ENCODE measurements at places on chromosomes 5 and 9. TPM values are rescaled to one million over a fixed set of nuclear protein-coding genes. Genes with fewer than 3 reads are reported as not detected.

ELOVL7 gene
- 0.49 TPM for total RNA-seq

GRCh38 chr9:4277531-4277991 is 22.3 kb downstream of the GLIS3 start:
- H3K27ac ChIP-seq = no peak overlapping the region
- peaks cover 2% of the 10 kb centered on the region for H3K27me3 ChIP-seq

DNA sequence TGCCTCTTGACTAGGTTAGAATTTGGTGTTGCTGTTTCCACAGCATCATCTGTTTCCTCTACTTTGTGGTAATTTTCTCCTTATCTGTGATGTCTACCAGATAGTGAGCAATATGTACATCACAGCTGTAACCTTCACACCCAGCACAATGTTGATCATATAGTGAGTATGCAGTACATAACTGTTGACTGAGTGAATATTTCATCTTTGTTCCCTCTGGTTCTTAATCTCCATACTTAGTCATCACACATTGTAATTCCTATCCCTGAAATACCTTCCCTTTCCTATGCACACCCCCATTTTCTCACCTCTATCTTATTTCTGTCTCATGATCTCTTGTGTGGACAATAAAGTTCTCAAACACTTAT is 115.9 kb downstream of the KIF4B start:
- H3K27ac ChIP-seq = no peak overlapping the region
- H3K4me3 ChIP-seq = no peak overlapping the region
- H3K27me3 ChIP-seq = peaks cover 6% of the 10 kb centered on the region

PCDHGA9 gene
- total RNA-seq = 0.39 TPM

DNA sequence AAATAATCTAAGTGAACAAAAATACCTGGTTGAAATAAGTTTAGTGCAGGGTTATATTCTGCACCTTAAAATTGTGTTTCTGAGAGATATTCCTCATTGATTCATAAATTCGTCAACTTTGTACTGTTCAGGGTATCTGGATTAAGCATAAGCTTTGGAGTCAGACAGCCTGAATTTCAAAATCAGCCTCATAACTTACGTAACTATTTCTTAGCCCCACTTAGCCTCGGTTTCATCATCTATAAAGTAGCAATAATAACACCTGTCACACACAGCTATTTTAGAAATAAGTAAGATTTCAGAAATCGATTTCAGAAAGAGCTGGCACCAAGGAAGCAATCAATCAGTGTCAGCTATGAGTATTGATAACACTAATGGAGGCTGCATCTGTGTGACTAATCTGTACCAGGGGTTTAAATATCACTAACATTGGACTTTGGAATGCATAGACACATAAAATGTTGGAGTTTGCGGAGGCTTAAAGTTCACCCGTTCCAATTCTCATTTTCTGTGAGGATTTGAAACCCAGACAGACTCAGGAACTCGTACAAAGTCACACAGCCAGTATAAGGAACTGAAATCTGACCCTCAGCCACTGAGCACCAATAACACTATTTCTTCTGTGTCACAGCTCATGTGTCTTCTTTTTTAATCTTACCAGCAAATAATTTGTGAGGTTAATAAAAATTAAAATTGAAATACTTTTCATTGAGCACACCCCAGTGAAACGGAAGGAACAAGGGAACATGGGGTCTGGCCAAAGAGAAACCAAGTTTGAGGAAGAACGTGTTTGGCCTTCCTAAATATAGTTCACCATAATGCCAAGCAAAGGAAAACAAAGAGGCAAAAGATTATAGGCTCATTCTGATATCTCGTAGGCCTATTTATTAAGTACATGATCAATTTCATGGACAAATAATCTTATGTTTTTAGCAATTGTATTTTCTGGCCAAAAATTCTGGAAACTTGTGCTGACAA is 194.4 kb upstream of the PTGER4 start:
- peaks cover 2% of the 10 kb centered on the region for H3K36me3 ChIP-seq
- peaks cover 78% of the 10 kb centered on the region for H3K4me1 ChIP-seq
- no peak for DNase-seq
- no peaks in the 10 kb centered on the region for H3K27me3 ChIP-seq
- H3K4me3 ChIP-seq = no peak overlapping the region

DNA sequence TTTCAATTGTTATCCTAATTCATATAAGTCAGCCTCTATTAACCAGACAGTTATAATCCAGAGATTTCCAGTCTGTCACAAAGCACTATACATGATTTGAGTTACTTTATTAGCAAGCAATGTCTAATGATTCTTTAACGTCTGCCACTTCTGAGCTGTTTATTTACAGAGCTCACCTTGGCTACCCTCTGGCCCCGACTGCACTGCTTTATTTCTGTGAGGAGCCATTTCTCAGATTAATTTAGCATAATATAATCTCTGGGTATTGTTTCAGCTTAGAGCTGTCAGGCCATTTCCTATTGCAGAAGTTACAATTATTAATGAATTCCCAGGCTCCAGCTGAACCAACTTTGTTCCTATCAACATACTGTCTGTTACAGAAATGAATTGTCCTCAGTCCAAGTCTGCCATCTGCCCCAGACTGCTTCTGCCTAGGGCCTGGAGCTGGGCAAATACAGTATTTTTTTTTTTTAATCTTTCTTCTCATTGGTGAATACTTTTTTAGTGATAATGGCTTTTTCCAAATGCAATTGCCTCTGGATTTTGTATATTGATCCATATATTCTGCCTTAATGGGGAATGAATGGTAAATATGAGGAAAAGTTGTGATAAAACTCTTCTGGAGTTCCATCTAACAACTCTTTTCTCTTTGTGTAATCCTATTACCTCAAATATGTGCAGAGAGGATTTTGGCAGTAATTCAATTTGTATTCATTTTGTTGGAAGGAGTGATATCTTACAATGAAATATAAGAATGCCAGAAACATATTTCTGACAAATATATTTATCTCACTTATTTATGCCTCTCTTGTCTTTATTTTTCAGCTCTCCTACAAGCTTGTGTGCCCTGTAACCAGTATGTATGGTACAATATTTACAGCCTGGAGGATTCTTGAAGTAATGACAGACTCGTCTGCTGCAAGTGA is 104.7 kb downstream of the FOCAD start:
- H3K27ac ChIP-seq = no peak overlapping the region
- H3K27me3 ChIP-seq = no peaks in the 10 kb centered on the region
- H3K4me3 ChIP-seq = no peak overlapping the region

DNA sequence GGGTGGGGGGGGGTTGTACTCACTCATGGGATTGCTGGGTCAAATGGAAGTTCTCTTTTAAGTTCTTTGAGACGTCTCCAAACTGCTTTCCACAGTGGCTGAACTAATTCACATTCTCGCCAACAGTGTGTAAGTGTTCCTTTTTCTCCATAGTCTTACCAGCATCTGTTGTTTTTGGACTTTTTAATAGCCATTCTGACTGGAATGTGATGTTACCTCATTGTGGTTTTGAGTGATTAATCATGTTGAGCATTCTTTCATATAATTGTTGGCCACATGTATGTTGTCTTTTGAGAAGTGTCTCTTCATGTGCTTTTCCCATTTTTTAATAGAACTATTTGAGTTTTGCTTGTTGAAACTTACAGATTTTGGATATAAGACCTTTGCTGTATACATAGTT is 94.9 kb upstream of the PLPPR1 start:
- no peak overlapping the region for H3K27ac ChIP-seq
- no peaks in the 10 kb centered on the region for H3K4me1 ChIP-seq
- no peak overlapping the region for H3K4me3 ChIP-seq
- no peaks in the 10 kb centered on the region for H3K27me3 ChIP-seq
- no peaks in the 10 kb centered on the region for H3K36me3 ChIP-seq
- DNase-seq = no peak

ANKDD1B gene
- 0.22 TPM for total RNA-seq

- H3K4me1 ChIP-seq = no peaks in the 10 kb centered on the region
- no peaks in the 10 kb centered on the region for H3K36me3 ChIP-seq
- no peak overlapping the region for H3K4me3 ChIP-seq
- DNase-seq = no peak
- H3K27ac ChIP-seq = no peak overlapping the region
- H3K27me3 ChIP-seq = no peaks in the 10 kb centered on the region
Observed at GRCh38 chr5:178434851-178435250, 155.3 kb downstream of the COL23A1 start.

GRCh38 chr9:106528158-106528557 is 334.8 kb upstream of the ZNF462 start:
- no peaks in the 10 kb centered on the region for H3K4me1 ChIP-seq
- no peak overlapping the region for H3K27ac ChIP-seq
- no peaks in the 10 kb centered on the region for H3K36me3 ChIP-seq
- no peak for DNase-seq

PRRX2 gene
- total RNA-seq = 6.2 TPM

DNA sequence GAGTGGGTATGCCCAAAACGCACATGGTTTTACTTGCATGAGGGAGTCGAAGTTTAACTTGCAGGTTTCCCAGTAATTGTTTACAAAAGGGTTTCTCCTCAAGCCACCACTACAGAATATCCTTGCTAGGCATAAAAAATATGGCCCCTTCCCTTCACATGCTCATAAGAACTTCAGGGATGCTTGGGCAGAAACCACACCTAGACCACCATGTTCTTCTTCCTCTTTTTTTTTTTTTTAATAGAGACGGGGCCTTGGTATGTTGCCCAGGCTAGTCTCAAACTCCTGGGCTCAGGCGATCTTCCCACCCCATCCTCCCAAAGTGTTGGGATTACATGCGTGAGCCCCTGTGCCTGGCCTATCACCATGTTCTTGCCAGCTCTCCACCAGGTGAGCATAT is 18.6 kb upstream of the PLIN2 start:
- no peaks in the 10 kb centered on the region for H3K27me3 ChIP-seq
- H3K27ac ChIP-seq = no peak overlapping the region
- H3K36me3 ChIP-seq = no peaks in the 10 kb centered on the region
- DNase-seq = no peak
- no peaks in the 10 kb centered on the region for H3K4me1 ChIP-seq

DNA sequence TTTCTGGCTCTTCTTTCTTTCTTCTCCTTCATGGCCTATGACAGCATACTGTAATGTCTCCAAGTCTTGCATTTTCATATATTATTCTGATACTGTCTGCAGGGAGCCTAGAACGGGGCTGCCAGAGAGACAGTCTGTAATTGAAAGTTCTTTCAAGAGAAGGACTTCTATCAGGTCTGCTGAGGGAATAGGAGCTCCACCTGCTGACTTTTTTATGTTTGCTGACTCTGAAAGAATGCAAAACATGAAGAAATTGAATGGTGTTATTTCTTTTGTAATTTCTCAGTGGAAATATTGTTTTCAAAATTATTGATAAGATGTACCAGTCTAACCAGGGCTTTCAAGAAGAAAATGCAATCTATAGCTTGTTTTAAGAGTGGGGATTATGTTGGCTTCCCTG is 121.9 kb upstream of the RFX3 start:
- no peaks in the 10 kb centered on the region for H3K27me3 ChIP-seq
- no peak overlapping the region for H3K4me3 ChIP-seq
- no peaks in the 10 kb centered on the region for H3K36me3 ChIP-seq
- no peak overlapping the region for H3K27ac ChIP-seq

NANS gene
- 54.4 TPM for total RNA-seq

DNA sequence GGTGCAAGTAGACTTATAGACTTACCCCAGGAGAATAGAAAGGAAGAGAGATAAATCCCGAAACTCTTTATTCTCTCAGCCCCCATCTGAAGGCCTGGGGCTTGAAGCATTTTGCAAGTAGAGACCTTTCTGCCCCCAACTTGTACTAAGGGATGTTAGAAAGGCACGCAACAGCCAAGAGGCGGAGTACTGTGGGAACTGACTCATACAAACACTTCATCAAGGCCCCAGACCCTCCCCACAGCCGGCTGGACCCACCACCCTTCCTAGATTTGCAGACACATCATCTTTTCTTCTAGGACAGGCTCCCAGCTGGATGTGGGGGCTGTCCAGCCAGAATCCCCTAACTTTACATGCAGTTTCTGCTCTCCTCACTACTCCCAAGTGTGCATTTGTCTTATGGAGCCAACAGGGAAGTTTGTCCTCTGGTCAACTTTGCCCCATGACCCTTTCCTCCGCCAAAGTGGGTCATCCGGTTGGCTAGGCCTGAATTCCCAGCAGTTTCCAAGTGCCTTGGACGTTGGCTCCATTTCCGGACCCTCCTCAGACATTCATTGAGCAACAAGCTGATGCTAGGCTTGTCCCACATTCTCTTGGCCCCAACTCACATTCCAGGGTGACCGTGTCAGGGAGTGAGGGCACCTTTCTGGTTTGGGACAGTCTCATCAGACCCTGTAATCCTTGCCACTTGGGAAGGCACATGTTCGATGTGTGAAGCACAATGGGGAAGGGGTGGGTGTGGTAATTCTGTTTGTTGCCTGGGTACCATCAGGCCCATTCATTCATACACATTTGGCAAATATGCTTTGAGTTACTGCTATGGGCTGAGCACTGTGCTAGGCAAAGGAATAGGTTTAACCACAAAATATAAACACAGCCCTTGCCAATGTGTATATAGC is 64.6 kb downstream of the ABLIM3 start:
- H3K4me1 ChIP-seq = no peaks in the 10 kb centered on the region
- H3K27me3 ChIP-seq = no peaks in the 10 kb centered on the region
- no peak for DNase-seq
- H3K4me3 ChIP-seq = no peak overlapping the region

ANGPTL2 gene
- total RNA-seq = not detected

GRCh38 chr9:95333426-95333825 is 15.9 kb upstream of the FANCC start:
- peaks cover 6% of the 10 kb centered on the region for H3K27me3 ChIP-seq
- H3K4me1 ChIP-seq = no peaks in the 10 kb centered on the region
- H3K27ac ChIP-seq = no peak overlapping the region
- DNase-seq = no peak

GRCh38 chr9:114131808-114132549 is 23.4 kb upstream of the COL27A1 start:
- no peaks in the 10 kb centered on the region for H3K36me3 ChIP-seq
- peaks cover 9% of the 10 kb centered on the region for H3K27me3 ChIP-seq

- no peak for DNase-seq
- H3K27ac ChIP-seq = no peak overlapping the region
- no peaks in the 10 kb centered on the region for H3K27me3 ChIP-seq
Observed at GRCh38 chr5:11863911-11864310, 40.3 kb downstream of the CTNND2 start.

DNA sequence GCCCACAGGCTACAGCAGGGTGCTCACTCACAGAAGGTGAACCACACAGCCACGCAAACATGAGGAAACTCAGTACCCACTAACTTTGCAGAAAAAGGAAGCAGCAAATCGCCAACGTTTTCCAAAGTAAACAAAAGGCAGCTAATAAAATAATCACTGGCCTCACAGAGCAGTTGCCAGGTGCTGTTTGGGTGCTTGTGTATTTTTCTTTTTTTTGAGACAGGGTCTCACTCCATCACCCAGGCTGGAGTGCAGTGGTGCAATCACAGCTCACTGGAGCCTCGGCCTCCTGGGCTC is 3.8 kb downstream of the SNAPC4 start:
- peaks cover 13% of the 10 kb centered on the region for H3K4me1 ChIP-seq
- DNase-seq = no peak
- no peak overlapping the region for H3K27ac ChIP-seq
- peaks cover 30% of the 10 kb centered on the region for H3K36me3 ChIP-seq
- H3K4me3 ChIP-seq = no peak overlapping the region

GNA14 gene
- total RNA-seq = not detected

LCN2 gene
- not detected for total RNA-seq

GRCh38 chr5:92513067-92513466 is 1068.0 kb downstream of the NR2F1-AS1 start:
- no peaks in the 10 kb centered on the region for H3K36me3 ChIP-seq
- no peaks in the 10 kb centered on the region for H3K27me3 ChIP-seq
- no peak for DNase-seq
- H3K4me3 ChIP-seq = no peak overlapping the region
- no peaks in the 10 kb centered on the region for H3K4me1 ChIP-seq

GRCh38 chr5:92518318-92518904 is 1062.6 kb downstream of the NR2F1-AS1 start:
- peaks cover 7% of the 10 kb centered on the region for H3K4me1 ChIP-seq
- no peak for DNase-seq
- no peaks in the 10 kb centered on the region for H3K36me3 ChIP-seq
- no peaks in the 10 kb centered on the region for H3K27me3 ChIP-seq
- H3K4me3 ChIP-seq = no peak overlapping the region

- no peak for DNase-seq
- H3K4me1 ChIP-seq = no peaks in the 10 kb centered on the region
Observed at GRCh38 chr9:8133606-8134005, 334.0 kb upstream of the DMAC1 start.

PCDHAC1 gene
- not detected for total RNA-seq

Data from activated T-helper 1 cell treated with anti-CD3 and anti-CD28 coated beads, Interleukin-12 subunit alpha, Interleukin-12 subunit beta, Interleukin-2, Interleukin-4 antibody, amounts not matched to agents 30 ng/mL and 10 ng/mL and 1 ng/mL, durations not matched to agents 14 hours and 24 hours and 36 hours (primary cell).